ENCODE measurements at places on chromosomes 4 and X.

GRCh38 chrX:154761977-154762536, 607 bp upstream of the DKC1 start:
- DNase-seq: no peak

GRCh38 chrX:44669626-44670025, 127.0 kb upstream of the FUNDC1 start:
- DNase-seq: no peak

DNA sequence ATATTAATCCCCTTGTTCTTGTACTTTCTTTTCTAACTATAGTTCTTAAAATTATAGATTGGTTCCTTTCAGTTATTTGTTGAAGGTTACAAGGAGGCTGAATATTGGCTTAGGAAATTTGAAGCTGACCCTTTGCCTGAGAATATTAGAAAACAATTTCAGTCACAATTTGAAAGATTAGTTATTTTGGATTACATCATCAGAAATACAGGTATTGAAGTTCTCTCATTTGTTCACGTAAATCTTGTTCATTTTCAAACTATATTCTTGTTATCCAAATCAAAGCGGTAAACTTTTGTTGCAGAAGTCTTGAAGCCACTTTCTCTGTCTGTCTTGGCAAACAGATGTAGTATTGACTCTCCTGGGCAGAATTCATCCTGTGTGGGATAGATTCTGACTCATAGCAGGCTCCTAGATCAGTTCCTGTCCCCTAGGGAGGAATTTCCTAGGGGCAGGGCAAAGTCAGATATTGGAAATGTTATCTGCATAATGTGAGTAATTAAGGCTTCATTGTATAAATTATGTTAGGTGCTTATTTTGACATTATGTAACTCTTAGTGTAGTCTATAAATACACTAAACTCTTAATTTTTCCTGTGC, 25.2 kb downstream of the PI4K2B start:
- no peak for DNase-seq

GRCh38 chr4:169773889-169774288, 16.1 kb upstream of the HPF1 start:
- no peak for DNase-seq

GRCh38 chrX:72146527-72146926, 14.8 kb upstream of the RTL5 start:
- DNase-seq: no peak

DNA sequence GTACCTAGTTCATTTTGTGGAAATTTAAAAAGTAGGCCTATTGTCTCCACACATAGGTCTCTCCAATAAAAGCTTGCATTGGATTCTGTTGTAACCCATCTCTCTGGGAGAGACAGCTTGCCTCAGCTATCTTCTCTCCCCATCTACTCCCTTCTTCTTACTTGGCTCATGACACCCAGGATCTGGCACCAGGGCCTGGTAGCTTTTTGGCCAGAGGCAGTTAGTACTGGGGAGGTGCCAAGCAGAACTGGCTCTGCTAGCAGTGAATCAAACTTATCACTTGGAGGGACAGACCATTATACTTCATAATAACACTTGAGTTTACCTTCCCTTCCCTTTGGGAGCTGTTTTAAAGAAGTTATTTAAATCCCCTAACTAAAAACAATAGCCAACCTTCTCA, 31.8 kb downstream of the PLAC1 start:
- no peak for DNase-seq

- DNase-seq: no peak
Measured at GRCh38 chr4:139419388-139419914, 34.5 kb upstream of the RAB33B start.

DNA sequence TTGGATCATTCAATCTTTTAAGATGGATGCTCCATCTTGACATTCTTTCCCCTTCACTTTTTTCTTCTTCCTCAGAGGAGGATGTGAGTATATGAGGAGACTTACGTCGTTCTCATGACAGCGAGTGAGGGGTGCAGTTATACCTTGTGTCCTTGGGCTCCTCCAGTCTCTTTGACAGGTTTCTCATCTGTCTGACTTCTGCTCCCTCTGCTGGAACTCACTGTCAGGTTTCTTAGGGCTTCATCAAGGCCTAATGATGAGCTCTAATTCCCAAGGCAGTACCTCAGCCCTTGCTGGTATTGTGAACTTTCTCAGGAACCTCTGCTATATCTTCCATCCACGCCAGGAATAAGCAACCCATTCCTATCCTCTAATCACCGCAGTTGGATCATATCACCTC, 237.8 kb upstream of the ADGRL3 start:
- DNase-seq: no peak

DNA sequence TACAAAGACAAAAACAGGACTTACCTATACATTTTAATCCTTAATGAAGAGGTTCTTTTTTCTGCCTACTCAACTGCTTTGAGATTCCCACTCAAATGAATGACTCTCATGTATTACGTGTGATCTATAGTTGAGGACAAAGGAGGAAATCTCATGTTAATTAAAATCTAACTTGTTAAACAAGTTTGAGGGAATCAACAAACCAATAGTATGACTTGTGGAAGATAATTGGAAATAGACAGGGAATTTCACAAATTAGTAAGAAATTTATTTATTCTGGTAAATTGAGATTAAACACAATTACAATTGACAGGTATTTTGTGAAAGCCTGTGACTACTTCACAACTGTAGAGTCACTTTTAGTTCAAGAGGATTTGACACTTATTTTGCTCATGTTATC, at the start of gene TMPRSS11D:
TMPRSS11D (minus strand) TSS at position 101 of the 400 bp plus-strand sequence; CDS start at position 32, 69 bp downstream.
- DNase-seq: no peak
